Upper lobe of left lung (tissue), 6 donors: ENCODE measurements at places on chromosomes 5 and 9.

DNA sequence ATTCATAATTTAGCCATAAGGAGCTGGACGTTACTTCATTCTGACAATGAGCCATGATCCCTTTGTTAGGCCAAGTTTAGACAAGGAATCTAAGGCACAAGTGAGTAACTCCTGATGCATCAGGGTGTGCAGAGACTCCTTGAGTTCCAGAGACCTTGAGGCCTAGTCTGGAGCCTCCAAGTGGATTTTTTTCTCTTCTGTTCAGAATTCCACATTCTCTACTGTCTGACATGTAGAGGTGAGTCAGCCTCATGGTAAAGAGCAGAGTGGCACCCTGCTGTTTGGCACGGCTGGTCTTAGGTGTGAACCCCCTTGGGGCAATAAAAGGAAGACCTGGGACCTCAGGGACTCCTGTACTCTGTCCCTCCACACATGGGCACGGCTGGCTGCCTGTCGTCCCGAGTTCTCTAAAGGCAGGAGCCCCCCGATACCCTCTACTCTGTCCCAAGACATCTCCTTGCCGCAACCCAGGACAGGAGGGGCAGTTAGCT, 22.0 kb upstream of the TGFBI start:
- no peak for DNase-seq

GRCh38 chr5:125348936-125349831, 602.7 kb upstream of the ZNF608 start:
- no peak for DNase-seq

DNA sequence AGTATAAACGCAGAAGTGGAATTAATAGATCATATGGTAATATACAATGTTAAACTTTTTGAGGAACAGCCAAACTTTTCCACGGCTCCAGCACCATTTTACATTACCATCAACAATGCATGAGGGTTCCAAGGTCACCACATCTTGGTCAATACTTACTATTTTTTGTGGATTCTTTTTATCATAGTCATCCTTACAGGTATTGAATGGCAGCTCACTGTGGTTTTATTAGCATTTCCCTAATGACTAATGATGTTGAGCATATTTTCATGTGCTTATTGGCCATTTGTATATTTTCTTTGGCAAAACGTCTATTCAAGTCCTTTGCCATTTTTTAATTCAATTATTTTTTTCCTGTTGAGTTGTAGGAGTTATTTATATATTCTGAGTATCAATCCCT, 14.1 kb upstream of the RAPGEF6 start:
- DNase-seq: no peak

DNA sequence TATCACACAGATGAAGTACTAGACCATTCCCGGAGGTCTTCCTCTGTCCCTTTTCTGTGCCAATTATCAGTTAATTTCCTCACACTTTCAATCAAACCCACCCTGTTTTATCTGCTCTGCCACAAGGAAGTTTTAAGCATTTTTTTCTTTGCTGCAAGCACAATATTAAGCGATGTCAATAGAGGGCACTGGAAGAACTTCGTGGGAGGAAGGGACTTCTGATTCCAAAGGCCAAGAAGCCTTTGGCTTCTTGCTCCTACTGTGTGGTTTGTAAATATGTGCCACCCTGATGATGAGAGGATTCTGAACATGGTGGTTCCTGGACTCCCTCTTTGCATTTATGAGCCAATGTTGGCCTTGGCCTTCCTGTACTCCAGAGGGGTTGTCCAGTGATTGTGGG, 1712.5 kb upstream of the C9orf72 start:
- no peak for DNase-seq

- no peak for DNase-seq
These were observed 101.4 kb upstream of the FSTL4 start for GRCh38 chr5:133713751-133714150.

- no peak for DNase-seq
These were observed 264.1 kb downstream of the MLLT3 start for GRCh38 chr9:20358207-20358606.
